Heart left ventricle (tissue), 16 donors: ENCODE measurements at places on chromosomes 1 and 21. TPM values are rescaled to one million over a fixed set of nuclear protein-coding genes. Genes with fewer than 3 reads are reported as not detected.

DNA sequence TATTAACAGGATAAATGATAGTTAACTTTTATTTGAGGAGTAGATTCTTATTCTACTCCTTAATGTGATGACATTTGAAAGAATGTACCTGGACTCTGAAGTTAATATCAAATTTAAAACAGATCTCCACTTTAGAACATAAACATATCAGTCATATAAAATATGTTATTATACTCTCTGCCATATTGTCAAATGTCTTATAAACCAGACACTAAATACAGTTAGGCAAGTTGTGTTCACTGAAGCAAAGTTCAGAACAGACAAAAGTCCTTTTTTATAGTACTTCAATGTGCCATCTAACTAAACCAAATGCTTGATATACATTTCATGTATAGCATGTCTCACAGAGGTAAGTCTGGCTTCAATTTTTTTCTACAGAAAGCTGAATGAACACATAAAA, 285.2 kb downstream of the AKT3 start:
- H3K4me1 ChIP-seq: no peaks in the 10 kb centered on the region
- no peak for DNase-seq

DNA sequence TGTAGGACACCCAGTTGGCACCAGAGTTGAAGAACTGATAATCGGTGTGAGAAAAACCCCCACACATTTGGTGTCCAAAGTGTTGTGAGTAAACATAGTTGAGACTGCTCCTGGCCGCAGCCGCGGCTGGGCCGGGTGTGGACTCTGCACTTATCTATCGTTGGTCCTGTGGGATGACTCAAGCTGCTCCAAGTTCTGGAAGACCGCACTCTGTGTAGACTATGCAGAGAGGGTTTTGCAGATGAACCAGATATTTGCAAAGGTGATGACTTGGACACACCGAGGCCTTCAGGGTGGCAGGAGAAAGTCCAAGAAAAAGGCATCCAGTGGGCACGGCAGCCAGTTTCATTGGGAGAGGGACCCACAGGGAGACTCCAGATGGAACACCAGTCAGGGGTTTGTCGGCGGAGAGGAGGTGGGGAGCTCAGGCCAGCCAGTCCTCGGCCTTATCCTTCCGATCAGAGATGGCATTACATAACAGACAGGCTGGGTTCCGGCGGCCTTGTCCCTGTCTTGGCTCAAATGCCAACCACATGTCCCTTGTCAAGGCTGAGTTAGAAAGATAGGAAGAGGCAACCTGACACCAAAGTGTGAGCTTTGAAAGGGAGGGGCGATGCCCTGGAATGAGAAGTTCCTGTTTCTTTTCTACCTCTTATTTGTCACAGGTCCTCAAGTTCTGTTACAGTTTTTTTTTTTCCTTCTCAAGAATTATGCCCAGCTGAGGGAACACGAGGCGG, 21.1 kb downstream of the C2CD2 start:
- peak overlapping the region; percentile 64 for H3K27ac ChIP-seq
- H3K4me3 ChIP-seq: no peak overlapping the region
- no peaks in the 10 kb centered on the region for H3K36me3 ChIP-seq

GRCh38 chr1:38031513-38031866, 15.1 kb downstream of the POU3F1 start:
- H3K36me3 ChIP-seq: no peaks in the 10 kb centered on the region
- H3K27me3 ChIP-seq: no peaks in the 10 kb centered on the region
- peaks cover 32% of the 10 kb centered on the region for H3K4me1 ChIP-seq
- no peak for DNase-seq
- no peak overlapping the region for H3K4me3 ChIP-seq
- no peak overlapping the region for H3K27ac ChIP-seq

The CYP4Z1 gene
- 0.52 TPM for total RNA-seq

- no peak overlapping the region for H3K4me3 ChIP-seq
- no peak overlapping the region for H3K27ac ChIP-seq
- H3K4me1 ChIP-seq: no peaks in the 10 kb centered on the region
Measured at GRCh38 chr1:189769448-189769847, 708.2 kb downstream of the BRINP3 start.

The DENND4B gene
- 39.8 TPM for total RNA-seq

The OR14K1 gene
- total RNA-seq: not detected

- DNase-seq: no peak
- H3K27me3 ChIP-seq: peaks cover 10% of the 10 kb centered on the region
- no peaks in the 10 kb centered on the region for H3K4me1 ChIP-seq
Measured at GRCh38 chr21:43271452-43272020, 102.7 kb downstream of the CRYAA start.

DNA sequence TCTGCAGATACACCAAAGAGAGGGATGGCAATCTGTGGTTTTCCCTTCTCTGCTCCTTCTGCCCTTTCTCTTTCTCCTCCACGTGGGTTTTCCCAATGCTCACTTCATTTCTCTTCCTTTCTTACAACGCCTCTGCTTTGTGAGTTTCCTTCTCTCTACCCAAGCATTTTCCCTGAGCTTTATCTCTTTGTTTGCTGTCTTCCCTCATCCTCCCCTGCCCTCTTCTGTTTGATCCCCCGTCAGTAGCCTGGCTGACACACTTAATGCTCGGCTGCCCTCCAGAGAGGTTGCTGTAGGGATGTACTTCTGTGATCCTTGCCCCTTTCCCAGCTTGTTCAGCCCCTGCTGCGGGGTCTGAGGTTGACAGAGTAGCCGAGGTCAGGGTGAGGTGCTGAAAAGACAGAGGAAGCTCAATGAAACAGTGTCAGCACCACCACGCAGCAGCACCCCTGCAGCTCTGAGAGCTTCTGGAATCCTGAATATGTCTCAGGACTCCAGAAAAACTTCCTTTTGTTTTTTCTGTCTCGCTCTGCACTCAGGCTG, 6.0 kb downstream of the EDARADD start:
- no peak overlapping the region for H3K27ac ChIP-seq
- no peak overlapping the region for H3K4me3 ChIP-seq
- peaks cover 4% of the 10 kb centered on the region for H3K27me3 ChIP-seq
- no peak for DNase-seq

GRCh38 chr1:25765136-25765922, 34.7 kb upstream of the SELENON start:
- no peak for DNase-seq
- no peak overlapping the region for H3K4me3 ChIP-seq

GRCh38 chr1:117698398-117699160, 92.7 kb downstream of the TENT5C start:
- H3K4me1 ChIP-seq: no peaks in the 10 kb centered on the region
- no peak overlapping the region for H3K4me3 ChIP-seq
- H3K36me3 ChIP-seq: no peaks in the 10 kb centered on the region
- no peak for DNase-seq

The KPRP gene
- not detected for total RNA-seq

The CD101 gene
- 0.86 TPM for total RNA-seq

- peaks cover 12% of the 10 kb centered on the region for H3K36me3 ChIP-seq
- no peak for DNase-seq
- H3K4me3 ChIP-seq: no peak overlapping the region
- peak overlapping the region; percentile 32 for H3K27ac ChIP-seq
- no peaks in the 10 kb centered on the region for H3K4me1 ChIP-seq
Measured at GRCh38 chr1:12034381-12034801, 15.1 kb downstream of the MIIP start.

The GNG4 gene
- total RNA-seq: not detected

The ANKRD65 gene
- total RNA-seq: 2.3 TPM

DNA sequence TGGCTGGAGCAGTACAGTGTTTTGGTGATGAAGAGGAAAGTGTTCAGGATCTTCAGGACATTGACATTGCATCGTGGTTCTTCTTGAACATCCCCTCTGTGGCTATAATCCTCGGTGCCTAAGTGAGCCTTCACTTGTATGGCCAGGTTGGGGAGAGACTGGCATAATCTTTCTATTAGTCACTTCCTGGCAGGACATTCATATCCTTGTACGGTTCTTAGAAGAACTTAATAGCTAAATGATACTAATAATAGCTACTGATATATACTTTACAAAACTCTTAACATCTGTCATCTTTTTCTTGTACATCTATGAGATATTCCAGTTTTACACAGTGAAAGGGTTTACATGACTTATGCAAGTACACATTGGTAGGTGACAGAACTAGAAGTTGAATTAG, 35.8 kb downstream of the CELF3 start:
- no peak overlapping the region for H3K4me3 ChIP-seq
- no peak overlapping the region for H3K27ac ChIP-seq
- no peaks in the 10 kb centered on the region for H3K27me3 ChIP-seq
- no peak for DNase-seq

The PTPRC gene
- total RNA-seq: 4.4 TPM
